Activated naive CD4-positive, alpha-beta T cell treated with anti-CD3 and anti-CD28 coated beads, Interleukin-2, amount 50 U/mL, for 72 hours (primary cell): ENCODE measurements at places on chromosomes 4 and X.

- no peak for DNase-seq
Measured at GRCh38 chr4:113285501-113285900, 236.0 kb downstream of the ANK2 start.

DNA sequence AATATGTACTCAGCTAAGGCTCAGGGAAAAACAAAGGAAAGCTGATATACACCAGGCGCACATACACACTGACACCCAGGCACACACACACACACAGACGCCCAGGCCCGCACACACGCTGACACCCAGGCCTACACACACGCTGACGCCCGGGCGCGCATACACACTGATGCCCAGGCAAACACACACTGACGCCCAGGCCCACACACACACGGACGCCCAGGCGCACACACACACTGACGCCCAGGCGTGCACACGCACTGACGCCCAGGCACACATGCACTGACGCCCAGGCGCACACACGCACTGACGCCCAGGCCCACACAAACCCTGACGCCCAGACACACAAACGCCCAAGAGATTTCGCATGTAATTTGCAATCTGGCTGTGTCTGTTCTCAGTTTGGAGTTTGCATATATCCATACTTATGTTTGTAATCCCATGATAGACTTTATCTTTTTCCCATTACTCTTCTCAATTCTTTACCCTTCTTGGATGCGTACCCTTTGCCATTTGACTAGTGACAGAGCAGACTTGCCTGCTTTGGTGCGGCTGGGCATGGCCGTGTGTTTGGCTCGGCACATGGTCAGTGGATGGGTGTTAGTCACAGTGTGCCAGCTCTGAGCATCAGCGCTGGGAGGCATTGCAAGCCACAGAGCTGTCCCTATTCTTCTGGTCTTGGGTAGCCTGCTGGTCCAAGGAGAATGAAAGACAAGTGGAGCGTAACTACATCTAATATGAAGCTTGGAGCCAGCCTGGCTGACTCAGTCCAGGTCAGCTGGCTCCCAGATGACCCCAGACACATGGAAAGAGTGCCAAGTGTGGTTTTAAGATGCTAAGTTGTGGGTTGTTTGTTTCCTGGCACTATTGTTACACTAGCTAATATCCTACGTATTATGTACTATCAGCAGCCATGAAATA is 632.4 kb upstream of the ZFP42 start:
- DNase-seq: no peak

DNA sequence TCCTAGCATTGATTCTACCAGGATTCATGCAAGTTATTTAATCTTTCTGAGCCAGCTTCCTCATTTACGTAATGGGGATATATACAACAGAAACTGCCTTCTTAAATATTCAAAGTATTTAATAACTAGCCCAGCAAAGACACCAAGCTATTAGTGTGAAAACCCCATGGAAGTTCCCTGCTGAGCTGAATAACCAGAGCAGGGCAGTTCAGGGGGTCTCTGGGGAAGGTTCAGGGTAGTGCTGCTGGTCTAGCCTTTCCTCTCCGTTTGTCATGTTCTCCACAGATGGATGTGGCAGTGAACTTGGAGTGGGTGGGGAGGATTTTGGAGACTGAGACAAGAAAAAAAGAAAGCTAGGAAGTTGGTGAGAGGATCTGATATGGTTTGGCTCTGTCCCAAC is 240.8 kb upstream of the TAPT1 start:
- DNase-seq: no peak

DNA sequence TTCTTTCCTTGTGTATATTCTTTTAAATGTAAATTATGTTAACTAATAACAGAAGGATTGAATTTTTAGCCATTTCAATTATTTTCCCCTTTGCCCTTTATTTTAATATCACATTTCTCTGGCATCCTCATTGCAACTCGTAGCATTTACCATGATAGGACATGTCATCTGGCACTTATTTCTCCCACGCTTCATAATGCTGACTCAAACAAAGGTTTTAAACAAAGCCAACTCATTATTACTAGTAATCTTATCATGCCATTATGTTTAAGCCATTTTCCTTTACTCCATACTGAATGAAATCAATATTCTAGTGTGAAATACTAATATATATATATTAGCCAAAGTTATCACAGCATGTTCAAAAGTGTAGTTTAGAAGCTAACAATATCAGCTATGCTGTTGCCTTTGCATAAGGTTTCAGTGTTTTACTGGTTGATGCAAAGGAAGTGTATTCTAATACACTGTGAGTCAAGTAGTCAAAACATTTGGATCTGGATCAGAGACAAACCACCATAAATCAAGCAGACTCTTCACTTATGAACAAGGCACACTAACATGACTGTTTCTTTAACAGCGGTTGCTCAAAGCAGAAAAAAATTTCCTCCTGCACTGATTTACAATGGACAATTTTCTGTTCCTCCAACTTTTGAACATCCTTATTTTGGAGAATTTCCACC is 281.6 kb downstream of the SLC7A11 start:
- no peak for DNase-seq

DNA sequence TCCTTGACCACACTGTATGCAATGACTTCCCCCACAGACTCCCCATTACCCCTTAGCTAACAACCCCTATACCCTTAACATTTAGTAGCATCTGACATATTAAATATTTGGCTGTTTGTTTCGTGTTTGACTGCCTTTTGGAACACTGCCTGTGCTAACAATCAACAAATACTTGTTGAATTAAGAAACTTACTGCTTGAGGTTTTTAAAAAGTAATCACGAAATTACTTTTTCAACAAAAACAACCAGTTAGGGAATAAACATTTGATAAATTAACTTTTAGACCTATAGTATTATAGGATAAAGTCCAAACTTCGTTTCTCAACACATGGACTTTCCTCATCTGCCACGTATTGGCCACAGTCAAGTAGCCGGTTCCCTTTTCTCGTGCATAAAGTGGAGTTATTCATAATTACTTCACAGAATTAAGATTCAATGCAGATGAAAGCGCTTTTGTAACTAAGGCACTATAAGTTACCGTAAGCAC is 555 bp upstream of the ELMOD2 start:
- no peak for DNase-seq

- DNase-seq: no peak
Measured at GRCh38 chrX:38618180-38618579, 56.8 kb downstream of the TSPAN7 start.

GRCh38 chr4:136750897-136751296 is 781.4 kb downstream of the PCDH18 start:
- DNase-seq: no peak

DNA sequence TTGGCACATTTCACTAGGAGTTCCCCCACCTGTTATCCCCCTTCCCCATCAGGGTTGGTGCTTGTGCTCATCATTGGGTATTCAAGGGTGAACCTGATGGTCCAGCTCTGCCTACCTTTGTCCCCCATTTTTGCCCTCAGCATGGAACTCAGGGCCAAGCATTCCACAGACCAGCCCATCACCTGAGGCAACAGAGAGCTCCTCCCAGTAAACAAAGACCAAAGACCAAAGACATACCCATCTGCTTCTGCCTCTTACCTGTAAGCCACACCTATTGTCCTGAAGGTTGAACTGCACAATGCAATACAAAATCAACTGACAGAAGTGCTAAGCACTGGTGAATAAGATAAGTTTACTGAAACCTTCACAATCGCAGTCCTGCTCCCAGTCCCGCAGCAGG is 237.5 kb downstream of the PAPSS1 start:
- no peak for DNase-seq

DNA sequence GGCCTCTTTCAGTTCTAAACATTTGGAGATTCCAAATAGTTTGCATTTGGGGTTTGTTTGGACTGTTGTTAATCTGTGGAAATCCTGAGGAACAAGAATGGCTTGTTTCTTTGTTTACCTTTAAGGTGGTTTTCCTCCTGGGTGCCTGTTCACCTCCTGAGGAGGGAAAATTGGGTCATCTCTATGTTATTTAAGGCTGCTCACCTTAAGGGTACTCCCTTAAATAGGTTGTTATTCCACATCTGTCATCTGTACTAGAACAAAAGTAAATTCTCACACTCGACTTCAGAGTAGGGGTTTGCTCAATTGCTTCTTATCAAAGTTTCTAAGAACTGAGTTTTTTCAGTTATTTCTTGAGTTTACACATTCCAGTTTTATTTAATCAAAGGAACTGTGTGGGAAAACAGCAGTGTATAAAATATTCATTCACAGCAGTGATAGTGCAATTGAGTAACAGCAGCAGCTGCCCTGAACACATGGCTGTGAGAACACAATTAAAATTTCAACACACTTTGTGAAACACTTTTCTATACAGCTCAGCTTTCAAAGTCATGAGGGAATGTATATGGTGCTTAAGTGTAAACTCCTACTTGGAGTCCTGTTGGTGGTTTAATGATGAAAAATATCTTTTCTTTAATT is 238.5 kb upstream of the PGRMC2 start:
- DNase-seq: no peak

DNA sequence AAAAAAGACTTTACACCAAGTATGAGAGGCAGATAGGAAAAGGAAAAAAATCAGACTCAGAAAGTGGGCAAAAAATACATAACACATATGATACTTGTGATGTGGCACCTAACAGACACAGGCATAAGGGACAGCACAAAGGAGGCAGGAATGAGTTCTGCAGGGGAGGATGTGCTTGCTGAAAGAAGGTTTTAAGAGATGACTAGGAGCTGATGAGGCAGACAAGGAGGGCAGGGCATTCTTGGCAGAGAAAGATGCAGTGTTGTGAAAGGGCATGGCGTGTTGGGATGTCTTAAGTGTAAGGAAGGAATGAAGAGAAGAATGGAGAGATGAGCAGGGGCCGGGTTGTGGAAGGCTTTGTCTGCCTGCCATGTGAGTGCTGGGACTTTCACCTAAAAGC is 49.7 kb upstream of the TMEM154 start:
- no peak for DNase-seq

GRCh38 chrX:119667111-119667878 is 25.7 kb downstream of the SEPTIN6 start:
- no peak for DNase-seq

DNA sequence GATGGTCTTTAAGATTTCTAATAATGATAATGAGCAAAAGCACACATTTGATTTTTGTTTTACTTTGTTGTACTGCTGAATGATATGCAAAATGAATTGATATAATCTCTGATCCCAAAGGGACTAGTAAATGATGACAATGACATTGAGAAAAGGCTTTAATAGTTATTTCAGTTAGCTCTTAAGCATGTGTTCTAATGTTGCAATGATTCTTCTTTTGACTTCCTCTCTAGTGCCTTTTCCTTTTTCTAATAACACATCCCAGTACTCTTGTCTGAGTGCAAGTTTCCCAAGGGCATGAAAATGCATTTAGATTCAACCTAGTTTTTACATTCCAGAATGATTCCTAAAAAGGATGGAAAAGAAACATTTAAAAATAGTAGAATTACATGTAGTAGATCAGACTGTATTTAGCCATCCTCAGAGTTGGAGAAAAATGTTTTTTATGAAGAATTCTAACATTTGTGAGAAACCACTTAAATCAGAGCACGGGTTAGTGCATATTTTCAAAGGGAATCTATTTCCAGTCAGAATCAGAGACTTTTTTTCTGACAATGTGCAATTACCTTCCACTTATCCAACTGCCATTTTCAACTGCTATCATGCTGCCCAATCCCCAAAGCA is 508.8 kb downstream of the C4orf33 start:
- no peak for DNase-seq

- DNase-seq: no peak
Measured at GRCh38 chrX:27918799-27919198, 62.5 kb downstream of the DCAF8L1 start.
